ENCODE measurements at places on chromosomes 6 and 20.

- no peak for DNase-seq
Measured at GRCh38 chr6:157855325-157855724, 32.3 kb downstream of the SNX9 start.

- DNase-seq: no peak
Measured at GRCh38 chr6:160102399-160102798, 19.2 kb upstream of the SLC22A1 start.

- no peak for DNase-seq
Measured at GRCh38 chr6:13405961-13406477, 77.7 kb upstream of the TBC1D7 start.

- no peak for DNase-seq
Measured at GRCh38 chr20:52852714-52853113, 119.4 kb upstream of the TSHZ2 start.

DNA sequence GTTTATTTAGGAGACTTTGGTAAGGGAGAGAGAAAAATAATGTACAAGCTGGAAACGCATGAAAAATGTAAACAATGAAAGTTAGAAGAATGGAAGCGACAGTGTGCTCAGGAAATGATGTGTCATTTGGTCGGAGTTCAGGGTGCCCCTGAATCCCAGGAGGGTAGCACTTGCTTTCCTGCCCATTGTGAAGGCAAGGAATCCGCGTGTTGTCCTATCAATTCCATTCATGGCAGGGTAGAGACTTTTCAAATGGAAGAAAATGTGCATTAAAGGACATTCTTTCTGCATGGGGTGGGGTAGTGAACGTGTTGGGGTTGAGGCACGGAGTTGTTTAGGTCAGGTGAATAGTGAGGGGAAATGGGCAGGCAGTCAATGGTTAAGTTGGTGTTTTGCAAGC lies 33.7 kb downstream of the GCNT2 start:
- DNase-seq: no peak

DNA sequence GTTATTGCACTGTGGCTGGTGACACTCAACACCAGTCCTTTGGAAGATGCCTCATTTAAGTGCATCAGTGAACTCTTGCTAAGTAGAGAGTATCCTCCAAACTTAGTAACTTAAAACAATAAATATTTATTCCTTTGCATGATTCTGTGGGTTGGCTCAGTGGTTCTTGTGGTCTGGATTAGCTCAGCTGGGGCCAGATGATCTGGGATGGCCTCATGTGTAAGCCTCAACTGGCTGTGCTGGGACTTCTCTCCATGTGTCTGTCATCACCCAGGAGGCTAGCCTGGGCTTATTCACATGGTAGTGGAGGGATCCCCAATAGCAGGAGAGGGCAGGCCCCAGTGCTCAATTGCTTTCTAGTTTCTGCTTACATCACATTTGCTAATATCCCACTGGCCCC lies 8.3 kb downstream of the LRRN4 start:
- no peak for DNase-seq
